Retina (tissue), 1 donor: ENCODE measurements at places on chromosomes 13 and 19.

- DNase-seq: no peak
These were observed 86.9 kb downstream of the TBC1D4 start for GRCh38 chr13:75395066-75395465.

GRCh38 chr13:91238036-91238435 is 109.5 kb upstream of the MIR17HG start:
- no peak for DNase-seq

GRCh38 chr19:42178791-42179674 is 38.4 kb downstream of the DEDD2 start:
- DNase-seq: peak; percentile 64

DNA sequence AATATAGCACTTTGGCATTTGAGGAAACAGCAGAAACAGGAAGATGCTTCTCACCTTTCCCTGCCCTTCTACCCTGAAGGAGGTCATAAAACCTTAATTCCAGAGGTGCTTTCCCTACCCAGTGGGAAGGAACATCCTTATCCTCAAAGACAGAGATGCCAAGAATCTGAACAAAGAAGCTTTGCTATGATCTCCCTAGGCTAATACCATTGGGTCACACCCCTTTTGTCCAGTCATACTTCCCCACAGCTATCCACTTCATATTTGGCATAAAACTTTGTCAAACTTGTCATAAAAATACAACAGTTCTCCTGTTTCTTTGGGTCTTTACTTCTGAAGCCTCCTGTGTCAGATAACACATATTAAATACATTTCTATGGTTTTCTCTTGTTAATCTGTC is 21.7 kb upstream of the RXFP2 start:
- DNase-seq: no peak

DNA sequence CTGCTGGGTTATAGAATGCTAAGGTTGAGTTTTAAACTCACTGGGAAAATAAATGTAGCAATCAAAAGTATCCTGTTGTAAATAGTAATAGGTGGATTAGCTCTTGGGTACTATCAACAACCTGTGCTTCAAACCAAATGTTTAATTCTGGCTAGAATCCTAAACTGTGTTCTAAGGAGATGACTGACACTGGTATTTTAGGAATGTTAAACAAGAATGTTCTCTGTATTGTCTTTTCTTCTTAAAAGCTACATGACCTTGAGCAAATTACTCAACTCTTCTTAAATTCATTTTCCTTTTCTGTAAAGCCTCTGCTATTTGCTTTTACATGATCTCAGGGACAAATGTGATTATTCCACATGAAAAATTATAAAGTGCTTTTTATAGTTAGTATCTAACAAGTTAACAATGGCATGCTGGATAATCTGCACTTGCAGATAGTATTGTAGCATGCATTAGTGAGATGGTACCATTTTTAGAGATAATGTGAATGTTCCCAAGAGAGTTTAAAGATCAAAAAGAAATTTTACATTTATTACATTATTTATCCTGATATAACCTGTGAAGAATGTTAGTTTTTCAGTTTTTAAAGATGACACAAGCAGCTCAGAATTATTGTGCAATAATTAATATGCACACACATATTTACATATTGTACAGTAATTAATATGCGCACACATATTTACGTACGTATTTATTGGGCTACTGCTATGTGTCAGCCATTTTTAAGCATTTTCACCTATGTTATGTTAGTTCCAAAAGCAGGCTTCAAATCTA is 13.6 kb upstream of the EPSTI1 start:
- DNase-seq: no peak

DNA sequence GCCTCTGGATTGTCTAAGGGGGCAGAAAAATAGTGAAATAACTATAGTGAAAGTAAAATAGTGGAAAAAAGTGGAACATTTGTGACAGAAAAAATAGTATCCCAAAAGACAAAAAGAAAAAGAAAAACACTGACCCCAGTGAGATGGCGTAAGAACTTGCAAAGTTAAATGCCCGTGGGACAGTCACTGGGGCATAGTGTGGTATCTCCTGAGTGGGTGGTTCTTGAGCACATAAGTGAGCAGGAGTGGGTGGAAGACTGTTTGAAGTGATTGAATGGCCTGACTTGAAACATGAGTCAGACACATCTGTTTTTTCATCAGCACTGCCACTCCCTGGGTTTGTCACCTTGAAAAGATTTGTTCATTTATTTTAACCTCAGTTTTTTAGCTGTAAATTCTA is 2.5 kb downstream of the ZNF430 start:
- no peak for DNase-seq

DNA sequence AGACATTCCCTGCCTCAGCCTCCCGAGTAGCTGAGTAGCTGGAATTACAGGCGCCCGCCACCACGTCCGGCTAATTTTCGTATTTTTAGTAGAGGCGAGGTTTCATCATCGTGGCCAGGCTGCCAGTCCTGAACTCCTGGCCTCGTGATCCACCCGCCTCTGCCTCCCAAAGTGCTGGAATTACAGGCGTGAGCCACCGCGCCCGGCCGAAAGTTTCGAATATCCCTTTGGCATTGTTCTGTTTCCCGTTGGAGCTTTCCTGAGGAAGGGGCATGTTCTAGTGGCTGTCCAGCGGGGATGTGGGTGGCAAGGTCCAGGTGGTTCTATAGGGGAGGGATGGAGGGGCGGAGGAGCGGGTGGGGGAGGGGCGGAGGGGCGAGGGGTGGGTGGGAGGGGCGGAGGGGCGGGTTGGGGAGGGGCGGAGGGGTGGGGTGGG is 2.1 kb upstream of the BSG start:
- peak; percentile 16 for DNase-seq

- no peak for DNase-seq
These were observed 9.3 kb downstream of the MED16 start for GRCh38 chr19:883661-884211.

GRCh38 chr19:46515879-46516350 is 20.2 kb upstream of the PNMA8B start:
- no peak for DNase-seq

- DNase-seq: no peak
These were observed 50.0 kb upstream of the RGCC start for GRCh38 chr13:41407380-41407779.

- DNase-seq: no peak
These were observed 225.2 kb upstream of the TSHZ3 start for GRCh38 chr19:31574251-31574973.

DNA sequence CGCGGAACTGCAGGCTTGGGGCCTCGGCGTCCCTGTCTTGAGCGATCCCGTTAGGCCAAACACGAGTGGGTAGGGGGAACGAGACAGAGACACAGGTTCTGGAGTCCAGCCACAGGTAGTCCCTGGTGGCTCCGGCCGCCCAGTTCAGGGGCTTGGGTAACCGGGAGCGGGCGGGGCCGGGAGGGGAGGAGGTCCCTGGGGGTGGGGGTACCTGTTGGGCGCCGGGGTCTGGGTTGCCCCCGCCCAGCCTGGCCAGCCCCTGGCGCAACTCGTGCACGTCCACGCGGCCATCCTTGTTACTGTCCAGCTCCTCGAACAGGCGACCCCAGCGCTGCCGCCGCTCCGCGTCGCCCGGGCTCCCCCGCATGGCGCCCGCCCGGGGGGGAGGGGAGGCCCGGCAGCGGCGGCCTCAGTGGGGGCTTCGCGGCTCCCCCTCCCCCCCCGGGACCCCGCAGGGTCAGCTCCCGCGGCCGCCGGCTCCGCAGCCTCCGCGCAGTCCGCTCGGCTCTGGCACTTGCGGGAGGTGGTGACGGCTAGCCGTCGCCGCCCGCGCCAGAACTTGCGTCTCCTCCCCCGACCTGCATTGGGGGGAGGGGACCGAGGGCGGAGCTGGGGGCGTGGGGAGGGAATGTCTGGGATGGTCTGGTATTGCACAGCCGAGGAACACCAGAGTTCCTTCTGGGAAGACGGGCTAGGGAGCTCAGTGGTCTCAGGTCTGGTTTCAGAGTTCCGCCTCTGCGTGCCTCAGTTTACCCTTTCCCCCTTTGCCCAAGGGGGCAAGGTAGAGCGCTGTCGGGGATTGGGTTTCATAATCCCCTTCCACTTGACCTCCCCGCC is at the start of gene SLC25A23:
Gene SLC25A23 (minus strand): TSS at position 531 of the 837 bp plus-strand sequence. CDS start 164 bp downstream, at position 367.
- DNase-seq: peak; percentile 28

- no peak for DNase-seq
These were observed 1792.7 kb upstream of the MIR17HG start for GRCh38 chr13:89554801-89555200.

DNA sequence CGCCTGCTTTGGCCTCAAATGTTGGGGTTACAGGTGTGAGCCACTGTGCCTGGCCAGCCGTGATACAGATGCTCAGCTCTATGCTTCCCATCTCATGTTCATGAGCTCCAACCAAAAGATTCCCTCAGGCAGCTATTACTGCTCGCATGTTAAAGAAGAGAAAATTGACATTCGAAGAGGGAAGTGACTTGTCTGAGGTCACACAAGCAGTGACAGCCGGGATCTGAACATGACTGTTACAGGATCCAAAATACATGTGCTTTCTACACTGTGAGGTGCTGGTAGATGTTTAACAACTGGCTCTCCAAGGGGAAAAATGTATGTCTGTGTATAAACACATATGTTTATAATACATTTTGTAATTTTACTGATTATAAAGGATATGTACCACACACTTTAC is 11.3 kb downstream of the FPR1 start:
- DNase-seq: no peak

- no peak for DNase-seq
These were observed 9.2 kb downstream of the PARP4 start for GRCh38 chr13:24503379-24503696.

DNA sequence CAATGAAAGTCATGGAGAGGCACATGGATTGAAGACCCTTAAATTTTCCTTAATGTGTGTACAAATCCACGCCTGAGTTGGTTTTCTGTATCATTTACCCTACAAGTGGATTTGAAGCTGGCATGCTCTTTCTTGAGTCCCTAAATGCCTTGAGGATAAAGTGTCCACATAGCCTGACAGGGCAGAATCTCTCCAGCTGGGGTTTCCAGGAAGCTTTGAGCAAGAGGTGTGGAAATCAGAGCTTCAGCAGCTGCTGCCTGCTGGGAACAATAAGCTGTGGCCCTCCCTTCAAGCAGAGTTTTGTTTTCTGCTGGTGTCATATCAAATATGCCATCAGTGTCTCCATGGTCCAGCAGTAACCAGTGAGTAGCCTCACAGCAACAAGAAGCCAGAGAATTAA is 120.3 kb upstream of the SERTM1 start:
- no peak for DNase-seq

GRCh38 chr13:73809561-73809960 is 324.6 kb downstream of the KLF12 start:
- DNase-seq: no peak

DNA sequence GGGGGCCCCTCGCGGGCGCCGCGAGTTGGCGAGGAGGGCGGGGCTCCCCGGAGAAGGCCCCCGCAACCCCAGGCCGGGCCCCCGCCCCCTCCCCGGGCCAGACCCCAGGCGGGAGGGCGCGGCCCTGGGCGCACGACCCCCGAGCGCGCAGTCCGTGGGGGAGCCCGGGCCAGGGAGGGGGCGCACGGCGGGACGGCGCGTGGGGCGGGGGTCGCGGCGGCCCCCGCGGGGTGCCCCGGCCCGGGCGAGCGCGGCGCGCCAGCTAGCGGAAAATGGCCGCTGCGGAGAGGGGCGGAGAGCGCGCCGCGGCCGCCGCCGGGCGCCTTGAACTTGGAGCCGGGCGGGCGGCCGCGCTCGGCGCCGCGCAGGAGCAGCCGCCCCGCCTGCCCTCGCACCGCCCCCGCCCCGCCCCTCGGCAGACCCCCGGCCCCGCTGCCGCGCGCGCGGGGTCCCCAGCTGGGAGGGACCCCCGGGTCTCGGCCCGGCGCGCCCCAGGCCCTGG is 6.4 kb upstream of the NFIC start:
- DNase-seq: no peak

DNA sequence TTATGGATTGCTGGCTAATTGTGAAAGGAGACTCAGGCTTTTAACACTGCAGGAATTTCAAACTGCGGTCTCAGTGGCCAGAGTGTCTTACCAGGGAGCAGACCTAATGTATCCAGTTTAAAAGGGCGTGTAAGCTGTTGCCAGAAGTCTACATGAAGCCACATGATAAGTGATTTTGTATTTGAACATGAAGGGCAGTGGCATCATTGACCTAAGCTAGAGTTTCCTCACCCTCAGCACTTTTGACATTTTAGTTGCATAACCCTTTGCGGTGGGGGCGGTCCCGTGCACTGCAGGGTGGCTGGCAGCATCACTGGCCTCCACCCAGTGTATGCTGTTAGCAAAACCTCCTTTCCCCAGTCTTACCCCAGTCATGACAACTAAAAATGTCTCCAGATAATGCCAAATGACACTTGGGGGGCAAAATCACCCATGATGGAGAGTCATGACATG is 23.7 kb upstream of the GPR18 start:
- DNase-seq: no peak

DNA sequence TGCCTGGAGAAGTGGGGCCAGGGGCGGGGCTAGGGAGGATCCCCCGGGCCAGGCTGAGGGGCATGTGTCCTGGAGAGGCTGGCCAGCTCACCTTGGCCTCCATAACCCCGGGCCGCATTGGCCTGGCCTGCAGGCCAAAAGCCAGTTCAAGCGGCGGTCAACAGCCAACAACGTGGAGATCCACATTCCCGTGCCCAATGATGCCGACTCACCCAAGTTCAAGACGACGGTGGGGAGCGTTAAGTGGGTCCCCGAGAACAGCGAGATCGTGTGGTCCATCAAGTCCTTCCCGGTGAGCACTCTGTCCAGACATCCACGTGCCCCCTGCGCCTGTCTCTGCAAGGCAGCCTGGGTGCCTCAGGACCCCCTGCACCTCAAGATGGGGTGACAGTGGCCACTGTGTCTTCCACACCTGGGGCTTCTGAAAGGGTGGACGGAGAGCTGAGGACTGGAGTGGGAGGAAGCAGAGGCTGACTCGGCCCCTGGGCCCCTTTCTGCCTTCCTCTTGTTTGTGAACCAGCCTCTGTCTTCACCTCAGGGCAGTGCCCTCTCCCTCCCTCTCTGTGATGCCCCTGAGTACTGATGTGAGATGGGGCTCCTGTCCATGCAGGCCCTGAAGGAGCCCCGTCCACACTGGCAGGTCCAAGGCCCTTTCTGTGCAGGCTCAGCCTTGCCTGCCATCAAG is 31.1 kb downstream of the AP1M1 start:
- DNase-seq: no peak

DNA sequence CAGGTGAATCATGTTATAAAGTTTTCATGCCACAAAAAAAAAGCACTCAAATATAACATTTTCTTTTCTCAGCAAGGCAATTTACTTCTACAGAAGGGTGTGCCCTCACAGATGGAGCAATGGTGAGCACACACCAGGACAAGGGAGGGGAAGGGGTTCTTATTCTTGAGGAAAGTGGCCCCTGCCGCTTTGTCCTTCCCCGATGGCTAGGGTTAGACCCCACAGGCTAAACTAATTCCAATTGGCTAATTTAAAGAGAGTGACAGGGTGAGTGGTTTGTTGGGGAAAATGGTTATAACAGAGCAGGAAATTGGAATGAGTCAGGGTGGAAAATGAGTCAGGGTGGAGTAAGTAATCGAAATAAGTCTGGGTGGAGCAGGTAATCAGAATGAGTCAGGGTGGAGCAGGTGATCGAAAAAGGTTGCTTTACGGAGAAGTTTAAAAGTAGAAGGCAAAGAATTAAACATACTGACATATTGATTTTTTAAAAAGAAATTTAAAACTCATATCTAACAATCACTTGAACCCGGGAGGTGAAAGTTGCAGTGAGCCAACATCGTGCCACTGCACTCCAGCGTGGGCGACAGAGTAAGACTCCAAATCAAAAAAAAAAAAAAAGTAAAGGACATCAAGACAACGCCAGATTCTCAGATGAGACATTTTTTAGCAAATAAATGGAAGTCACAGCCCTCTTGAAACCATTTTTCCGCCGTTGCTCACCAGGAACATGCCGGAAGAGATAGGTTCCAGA is 813 bp downstream of the ZNF562 start:
- no peak for DNase-seq
